Activated T-cell treated with anti-CD3 and anti-CD28 coated beads, Interleukin-2, amount 50 U/mL, for 24 hours (primary cell): ENCODE measurements at places on chromosomes 1 and 21.

DNA sequence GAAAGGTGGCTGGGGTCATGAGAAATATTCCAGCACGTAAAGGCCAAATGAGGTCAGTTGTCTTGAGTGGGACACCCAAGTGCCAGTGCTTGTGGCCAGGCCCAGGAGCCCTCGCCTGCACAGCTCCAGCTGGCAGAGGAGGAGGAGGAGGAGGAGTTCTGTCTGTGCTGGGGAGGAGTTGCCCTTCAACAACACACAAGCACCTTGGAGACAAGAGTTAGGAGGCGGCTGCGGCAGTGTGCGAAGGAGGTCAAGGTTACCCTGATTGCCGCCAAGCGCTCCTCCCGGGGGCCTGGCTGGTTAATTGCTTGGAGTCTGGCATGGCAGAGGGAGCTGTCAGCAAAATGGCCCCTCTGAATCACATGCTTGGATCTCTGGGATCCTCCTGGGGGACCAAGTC lies 45.1 kb downstream of the GRIK3 start:
- DNase-seq = no peak

- no peak for DNase-seq
These were observed 171.7 kb downstream of the HUNK start for GRCh38 chr21:32044205-32045180.

DNA sequence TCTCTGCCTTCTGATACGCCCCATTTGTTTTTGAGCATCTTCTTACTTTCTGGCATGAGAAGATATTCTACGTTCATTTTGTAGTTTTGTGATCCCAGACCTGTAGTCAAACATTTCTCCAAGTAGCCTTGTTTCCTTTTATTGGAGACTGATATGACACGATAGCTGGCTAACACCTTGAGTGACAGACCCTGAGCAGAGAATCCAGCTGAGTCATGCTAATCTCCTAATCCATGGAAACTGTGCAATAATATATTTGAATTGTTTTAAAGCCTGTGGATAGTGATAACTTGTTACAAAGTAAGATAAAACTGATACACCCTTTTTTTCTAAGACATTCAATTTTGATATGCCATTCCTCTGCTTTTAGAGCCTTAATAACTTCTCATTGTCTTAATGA lies 1.2 kb upstream of the IFI44L start:
- no peak for DNase-seq

- DNase-seq = no peak
These were observed 2.6 kb upstream of the C1orf141 start for GRCh38 chr1:67137307-67137753.

DNA sequence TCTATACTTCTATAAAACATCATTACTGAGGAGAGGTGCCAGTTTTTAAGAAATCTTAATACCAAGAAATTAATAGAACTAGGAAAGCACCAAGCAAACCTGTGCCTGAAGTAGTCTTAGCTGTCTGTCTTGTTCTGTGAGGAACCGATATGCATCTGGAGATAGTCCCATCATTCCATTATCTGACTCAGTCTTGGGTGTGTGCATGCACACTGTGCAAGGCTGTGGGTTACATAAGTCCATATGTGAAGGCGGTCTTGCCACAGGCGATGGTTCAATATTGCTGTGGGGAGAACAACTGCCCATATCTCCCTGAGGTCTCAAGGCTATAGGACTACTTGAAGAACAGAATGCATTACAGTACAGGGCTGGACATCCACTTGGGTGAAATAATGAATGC lies 33.8 kb downstream of the STIL start:
- DNase-seq = no peak

GRCh38 chr21:35783721-35784120 lies 276.6 kb downstream of the SETD4 start:
- DNase-seq = no peak

DNA sequence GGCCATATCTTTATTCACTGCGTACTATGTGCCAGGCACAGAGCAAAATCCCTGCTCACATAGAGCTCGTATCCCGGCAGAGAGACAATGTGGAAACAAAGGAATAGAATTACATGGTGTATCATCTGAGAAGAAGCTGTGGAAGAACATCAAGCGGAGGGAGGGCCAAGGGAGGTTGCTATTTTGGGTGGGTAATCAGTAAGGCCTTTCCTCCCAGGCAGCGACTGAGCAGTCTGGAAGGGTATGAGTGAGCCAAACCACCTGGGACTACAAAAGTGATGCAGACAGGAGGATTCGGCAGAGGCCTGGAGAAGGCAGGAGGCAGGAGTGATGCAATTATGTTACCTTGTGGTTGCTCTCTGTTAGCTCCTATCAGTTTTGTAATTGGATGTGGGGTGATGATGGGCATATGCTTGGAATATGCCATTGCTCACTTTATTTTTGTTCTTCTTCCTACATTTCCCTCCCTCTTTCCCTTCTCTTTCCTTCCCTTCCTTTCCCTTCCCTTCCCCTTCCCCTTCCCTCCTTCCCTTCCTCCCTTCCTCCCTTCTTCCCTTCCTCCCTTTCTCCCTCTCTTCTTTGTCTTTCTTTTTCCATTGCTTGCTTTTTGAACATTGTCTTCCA lies 172.9 kb downstream of the DISC1 start:
- no peak for DNase-seq

DNA sequence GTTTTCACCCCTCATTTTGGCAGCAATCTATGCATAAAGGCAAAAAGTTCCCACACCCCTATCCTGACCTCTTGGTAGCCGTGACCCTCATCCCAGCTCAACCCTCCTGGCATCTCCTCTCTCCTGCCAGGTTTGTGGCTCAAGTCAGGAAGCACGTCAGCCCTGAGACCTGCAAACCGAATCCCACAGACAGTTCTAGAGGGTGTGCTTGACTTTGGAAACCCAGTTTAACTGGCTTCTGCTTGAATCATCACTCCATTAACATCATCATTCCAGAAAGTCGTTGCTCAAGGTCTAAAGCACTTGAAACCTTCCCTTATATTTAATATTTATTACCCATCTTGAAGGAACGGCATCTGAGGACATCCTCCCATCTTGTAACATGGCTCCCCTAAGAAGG lies 133.4 kb upstream of the ERG start:
- no peak for DNase-seq

DNA sequence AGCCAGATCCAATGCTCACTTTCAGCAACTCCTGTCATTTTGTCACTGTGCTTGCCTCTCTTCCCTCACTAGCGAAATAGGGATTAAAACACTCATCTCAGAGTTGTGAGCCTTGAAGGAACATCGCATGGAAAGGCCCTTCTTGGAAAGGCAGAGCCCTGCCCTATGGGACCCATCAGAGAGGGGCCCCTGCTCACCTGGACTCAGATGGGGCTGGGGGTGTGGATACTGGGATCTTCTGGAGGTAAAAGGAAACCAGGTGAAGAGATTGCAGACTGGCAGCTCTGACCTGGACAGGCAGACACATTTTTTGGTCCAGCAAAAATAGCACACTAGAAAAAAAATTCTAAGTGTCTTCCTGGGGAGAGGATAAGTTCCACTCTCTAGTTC lies 54.2 kb upstream of the EPS8L3 start:
- no peak for DNase-seq

- no peak for DNase-seq
These were observed 48.4 kb upstream of the DNAJC6 start for GRCh38 chr1:65260851-65261473.

GRCh38 chr1:46303872-46304326 lies 401 bp downstream of the UQCRH start:
- DNase-seq = no peak

- DNase-seq = no peak
These were observed 156.5 kb downstream of the FGGY start for GRCh38 chr1:59453297-59453968.

GRCh38 chr1:54791880-54792522 lies 9.1 kb downstream of the TTC22 start:
- DNase-seq = peak; percentile 66

DNA sequence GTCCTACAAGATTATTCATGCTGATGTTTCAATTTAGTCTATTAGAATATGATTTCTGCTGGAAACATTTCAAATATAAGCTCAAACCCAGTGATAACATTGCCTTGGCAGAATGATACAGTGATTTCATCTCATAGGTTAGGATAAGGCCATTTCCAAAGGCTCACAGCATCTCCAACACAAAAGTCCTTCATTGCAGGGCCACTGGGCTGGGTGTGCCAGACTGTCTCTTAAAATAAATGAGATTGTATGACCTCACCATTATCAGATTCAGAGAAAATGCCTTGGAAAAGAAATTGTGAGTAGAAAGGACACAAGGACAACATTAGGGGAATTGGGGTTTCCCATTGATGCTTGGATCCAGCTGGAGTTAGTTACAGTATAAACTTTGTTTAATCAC lies 30.4 kb downstream of the NGF start:
- DNase-seq = no peak

DNA sequence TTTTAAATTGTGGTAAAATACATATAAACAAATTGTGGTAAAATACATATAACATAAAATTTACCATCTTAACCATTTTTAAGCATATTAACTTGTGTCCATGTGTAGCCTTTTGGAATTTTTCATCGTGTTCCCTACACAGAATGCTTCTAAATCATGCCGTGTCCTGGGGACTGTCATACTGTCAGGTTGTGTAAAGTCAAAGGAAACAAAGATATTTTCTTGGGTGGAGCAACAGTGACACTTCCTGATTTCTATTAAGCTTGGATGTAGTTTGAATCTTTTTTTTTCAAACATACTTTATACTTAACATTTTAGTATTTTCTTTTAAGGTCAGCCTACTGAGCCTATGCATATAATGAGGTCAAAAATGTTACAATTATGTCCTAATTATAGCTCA lies 32.3 kb downstream of the DOP1B start:
- no peak for DNase-seq

DNA sequence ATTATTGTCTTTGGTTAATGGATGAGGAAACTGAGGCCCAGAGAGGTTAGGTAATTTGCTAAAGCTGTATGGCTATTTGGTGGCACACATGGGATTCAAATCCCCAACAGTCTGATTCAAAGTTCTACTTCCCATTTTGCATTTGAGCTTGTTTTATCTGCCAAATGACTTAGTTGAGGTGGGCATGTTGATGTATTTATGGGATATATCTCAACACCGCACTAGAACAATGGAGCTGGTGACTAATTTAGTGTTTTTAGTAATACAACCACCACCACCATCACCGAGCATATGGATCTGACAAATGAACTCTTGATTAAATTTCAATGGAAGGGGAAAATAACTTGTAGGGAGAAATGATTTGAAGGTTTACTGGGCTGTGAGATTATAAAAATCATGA lies 26.8 kb downstream of the THEM4 start:
- DNase-seq = no peak

DNA sequence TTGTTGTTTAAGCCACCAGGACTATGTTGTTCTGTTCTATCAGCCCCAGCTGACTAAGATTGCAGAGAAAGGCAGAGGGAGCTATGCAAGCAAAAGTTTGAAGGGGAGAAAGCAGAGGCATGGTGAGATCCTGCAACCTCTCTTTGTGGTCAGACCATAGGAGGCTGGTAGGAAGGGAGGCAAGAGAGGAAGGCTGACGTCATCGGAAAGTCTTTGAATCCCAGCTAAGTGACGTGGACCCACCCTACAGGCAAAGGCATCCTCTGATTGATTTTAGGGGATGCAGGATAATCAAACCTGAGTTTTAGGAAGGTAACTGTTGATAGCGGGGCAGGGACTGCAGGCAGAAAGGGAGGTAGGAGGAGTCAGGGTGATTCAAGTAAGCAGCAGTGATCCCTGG lies 23.3 kb upstream of the TNNI1 start:
- DNase-seq = no peak

- no peak for DNase-seq
These were observed 14.9 kb downstream of the PLEKHA6 start for GRCh38 chr1:204344665-204345355.

- DNase-seq = no peak
These were observed 26.4 kb downstream of the ZNF697 start for GRCh38 chr1:119621705-119622104.

DNA sequence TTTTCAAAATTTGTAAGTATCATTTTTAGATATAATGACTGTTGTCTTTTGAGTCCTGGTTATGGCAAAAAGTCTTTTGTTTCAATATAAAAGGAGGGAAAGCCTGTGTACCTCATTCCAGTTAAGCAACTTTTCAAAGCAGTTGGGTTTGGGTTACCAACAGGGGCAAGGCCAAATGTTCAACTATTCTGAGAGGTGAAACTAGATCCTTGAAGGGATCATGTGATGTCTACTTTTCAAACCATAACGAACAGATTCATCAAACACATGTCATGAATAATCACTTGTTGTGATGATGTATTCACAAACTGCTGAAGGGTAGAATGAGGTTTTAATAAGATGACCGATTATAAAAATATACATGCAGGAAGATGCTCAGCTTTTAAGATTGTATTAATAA lies 171.3 kb downstream of the HHAT start:
- no peak for DNase-seq

GRCh38 chr1:112905395-112906149 lies 50.4 kb downstream of the SLC16A1 start:
- DNase-seq = no peak

DNA sequence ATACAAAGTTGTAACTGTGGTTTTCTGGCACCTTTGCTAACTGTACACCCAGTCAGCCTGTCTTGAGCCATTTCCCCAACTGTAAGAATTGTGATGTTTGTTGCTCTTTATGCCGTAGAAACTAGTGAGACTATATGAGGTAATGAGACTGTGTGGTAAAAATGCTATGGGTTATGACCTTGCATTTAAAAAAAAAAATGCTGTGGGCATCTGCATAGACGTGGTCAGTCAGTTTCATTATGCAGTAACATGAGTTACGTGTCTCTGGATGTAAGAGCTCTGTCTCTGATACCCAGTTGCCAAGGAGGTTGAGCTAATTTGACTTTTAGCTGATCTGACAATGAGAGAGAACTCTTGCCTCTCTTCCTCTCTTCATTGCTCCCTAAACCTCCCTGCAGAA lies 80.6 kb upstream of the LAMC2 start:
- no peak for DNase-seq

- DNase-seq = no peak
These were observed 8.0 kb downstream of the MRPS14 start for GRCh38 chr1:175015243-175015642.

DNA sequence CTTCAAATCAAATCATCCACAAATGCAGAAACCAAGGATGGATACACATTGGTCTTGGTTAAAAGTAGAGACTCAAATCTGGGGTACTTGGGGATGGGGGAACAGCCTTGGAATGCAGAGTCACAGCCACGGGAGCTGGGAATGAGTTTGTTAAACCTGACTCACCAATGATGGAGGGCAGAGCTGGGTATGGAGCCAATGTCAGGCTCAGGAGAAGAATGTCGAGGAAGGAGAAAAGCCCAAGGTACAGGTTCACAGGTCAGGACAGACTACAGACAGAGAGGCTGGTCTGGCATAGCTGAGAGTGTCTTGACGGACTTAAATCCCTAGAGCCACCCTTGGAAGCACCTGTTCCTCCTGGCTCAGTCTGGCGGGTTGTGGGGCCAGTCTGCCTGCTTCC lies 237.6 kb downstream of the NTNG1 start:
- no peak for DNase-seq
